ENCODE measurements at places on chromosomes 1 and 21.

GRCh38 chr1:24702511-24703293 lies 42.5 kb upstream of the CLIC4 start:
- peak; percentile 72 for DNase-seq

- no peak for DNase-seq
Measured at GRCh38 chr1:24600551-24600950, 42.6 kb upstream of the SRRM1 start.

- DNase-seq: no peak
Measured at GRCh38 chr1:107843989-107844388, 121.0 kb downstream of the VAV3 start.

DNA sequence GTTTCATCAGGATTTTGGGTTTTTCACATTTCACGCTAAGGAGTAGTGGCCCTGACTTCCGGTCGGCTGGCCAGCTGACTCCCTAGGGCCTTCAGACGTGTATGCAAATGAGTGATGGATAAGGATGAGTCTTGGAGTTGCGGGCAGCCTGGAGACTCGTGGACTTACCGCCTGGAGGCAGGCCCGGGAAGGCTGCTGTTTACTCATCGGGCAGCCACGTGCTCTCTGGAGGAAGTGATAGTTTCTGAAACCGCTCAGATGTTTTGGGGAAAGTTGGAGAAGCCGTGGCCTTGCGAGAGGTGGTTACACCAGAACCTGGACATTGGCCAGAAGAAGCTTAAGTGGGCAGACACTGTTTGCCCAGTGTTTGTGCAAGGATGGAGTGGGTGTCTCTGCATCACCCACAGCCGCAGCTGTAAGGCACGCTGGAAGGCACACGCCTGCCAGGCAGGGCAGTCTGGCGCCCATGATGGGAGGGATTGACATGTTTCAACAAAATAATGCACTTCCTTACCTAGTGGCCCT lies 23.1 kb upstream of the TNFRSF1B start:
- DNase-seq: no peak

GRCh38 chr1:228273720-228274451 lies 66.0 kb downstream of the OBSCN start:
- no peak for DNase-seq

Measured in NCI-H446 (cell line).